ENCODE measurements at places on chromosomes 2 and 18.

DNA sequence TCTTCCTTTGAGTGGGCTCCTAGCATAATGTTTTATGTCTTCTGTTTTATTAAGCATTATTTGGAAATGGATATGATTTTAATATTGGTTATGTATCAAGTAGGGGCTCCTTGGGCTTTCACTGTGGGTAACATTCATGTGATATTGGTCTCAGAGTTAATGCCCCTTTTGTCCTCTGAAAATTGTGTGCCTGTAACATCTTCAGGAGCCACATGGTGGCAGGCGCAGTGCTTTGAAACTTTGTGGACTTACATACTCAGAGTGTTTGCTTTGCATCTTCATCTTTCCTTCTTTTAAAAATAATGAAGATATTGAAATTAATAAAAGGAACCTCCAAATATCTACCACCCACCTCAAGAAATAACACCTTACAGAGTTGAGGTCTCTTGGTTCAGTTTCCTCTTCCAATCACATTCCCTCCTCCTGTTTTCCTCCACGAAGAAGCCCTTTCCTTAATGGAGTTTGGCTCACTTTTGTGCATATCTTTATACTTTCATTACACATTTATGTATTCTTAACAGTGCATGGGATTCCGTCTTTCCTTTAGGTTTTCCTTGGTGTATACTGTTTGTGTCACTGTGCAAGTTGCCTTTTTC lies 73.5 kb downstream of the LIMS1 start:
- peak; percentile 51 for DNase-seq

- DNase-seq: no peak
Measured at GRCh38 chr2:132971310-132972061, 301.5 kb upstream of the LYPD1 start.

DNA sequence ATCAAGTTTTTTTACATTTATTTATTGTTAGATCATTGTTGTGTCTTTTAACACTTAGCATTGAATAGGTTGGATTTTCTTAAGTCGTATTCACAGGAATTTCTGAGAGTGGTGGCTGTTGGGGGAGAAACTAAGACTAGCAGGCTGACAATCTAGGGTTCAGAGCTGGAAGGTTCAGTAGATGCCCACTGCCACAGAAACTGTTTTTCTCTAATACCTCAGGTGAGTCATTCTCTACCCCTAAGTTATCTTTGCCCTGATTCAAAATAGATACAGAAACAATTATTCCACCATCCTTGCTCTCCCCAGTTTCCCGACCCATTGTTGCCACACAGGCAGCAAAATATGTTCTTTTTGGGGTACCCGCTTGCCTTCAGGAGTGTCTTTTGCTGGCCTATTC lies 870.8 kb upstream of the ID2 start:
- no peak for DNase-seq

- no peak for DNase-seq
Measured at GRCh38 chr18:9750606-9751304, 42.7 kb downstream of the RAB31 start.

DNA sequence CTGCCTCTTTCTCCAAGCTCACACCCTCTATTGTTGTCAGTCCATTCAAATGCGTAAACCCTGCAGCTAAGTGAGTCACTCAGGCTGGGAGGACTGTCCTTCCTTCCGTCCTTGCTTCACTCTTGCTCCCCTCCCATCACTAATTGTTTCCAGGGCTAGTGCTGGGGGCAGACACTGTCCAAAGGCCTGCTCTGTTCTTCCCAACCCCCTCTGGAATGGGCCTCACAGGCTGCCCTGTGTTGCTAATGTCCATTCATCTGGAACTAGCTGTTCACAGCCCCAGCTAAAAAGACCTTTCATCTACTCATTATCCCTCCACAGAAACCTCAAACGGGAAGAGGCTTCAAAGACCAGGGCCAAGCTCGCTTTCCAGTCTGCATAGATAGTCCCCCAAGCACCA lies 31.9 kb upstream of the NRP2 start:
- no peak for DNase-seq

GRCh38 chr18:74742573-74743243 lies 145.0 kb downstream of the ZNF407 start:
- DNase-seq: no peak

- DNase-seq: no peak
Measured at GRCh38 chr2:216663106-216663505, 29.9 kb downstream of the IGFBP2 start.

GRCh38 chr2:203797276-203797675 lies 70.3 kb upstream of the CTLA4 start:
- no peak for DNase-seq

All from CD4-positive, alpha-beta T cell treated with Interleukin-6 at 100 ng/mL for 8 hours (primary cell).